ENCODE measurements at places on chromosomes 1 and 21.

DNA sequence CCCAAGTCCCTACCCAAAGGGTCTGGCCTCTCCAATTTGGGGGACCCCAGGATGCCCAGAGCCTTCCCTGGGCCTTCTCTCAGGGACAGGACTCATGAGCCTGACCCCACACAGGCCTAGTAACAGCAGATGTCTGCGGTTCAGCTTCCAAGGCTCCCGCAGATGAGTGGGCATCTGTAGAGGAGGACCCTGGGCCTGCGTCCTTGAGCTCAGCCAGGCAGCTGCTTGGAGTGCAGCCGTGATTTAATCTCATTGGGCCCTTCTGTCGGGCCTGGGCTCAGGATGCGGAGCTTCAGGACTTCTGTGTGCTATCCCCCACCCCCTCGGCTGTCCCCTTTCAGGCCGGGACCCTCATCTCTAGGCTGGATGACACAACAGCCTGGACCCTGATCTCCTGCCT lies 35.4 kb downstream of the IGSF21 start:
- DNase-seq = no peak

DNA sequence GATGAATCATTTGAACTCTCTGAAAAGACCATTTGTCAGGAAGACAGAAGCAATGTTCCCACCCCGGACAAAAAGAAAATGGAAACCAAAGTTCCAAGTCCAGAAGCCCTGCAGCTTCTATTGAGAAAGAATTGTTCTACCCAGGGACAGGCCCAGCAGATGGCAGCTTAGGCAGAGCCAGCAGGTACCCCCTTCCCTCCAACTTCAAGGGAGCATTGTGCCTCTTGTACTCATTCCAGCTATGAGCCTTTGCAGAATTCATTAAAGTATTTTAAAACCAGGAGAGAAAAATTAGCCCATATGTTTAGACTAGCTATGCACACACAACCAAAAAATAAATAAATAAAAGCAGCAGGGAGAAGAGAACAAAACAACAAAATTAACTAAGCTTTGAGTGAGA lies 85.2 kb upstream of the KCND3 start:
- no peak for DNase-seq

- DNase-seq = no peak
Measured at GRCh38 chr1:153963850-153964331, 554 bp upstream of the SLC39A1 start.

DNA sequence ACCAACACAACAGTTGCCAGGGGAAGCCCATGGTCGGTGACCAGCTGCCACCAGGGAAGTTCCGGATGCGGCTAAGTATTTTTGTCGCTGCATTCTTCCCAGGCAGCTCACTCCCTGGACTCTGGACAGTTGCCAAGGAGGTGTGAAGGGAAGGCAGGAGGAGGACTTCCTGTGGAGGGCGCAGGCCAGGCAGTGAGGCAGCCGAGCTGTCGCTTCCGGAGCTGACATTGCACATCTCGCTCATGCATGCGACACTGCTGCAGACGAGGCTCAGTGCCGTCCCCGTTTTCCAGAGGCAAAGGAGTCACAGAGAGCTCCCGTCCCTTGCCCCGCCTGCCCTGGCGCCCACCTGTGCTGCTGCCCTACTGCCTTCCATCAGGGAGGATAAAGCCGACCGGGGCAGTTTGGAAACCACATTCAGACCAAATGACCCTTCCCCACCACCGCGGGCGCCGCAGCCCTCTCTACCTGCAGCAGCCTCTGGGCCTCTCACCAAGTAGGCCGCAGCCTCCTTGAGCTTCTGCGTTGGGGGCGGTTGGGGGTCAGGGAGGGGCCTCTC lies 81.4 kb downstream of the NENF start:
- DNase-seq = peak; percentile 12

GRCh38 chr1:226309398-226310244 lies 657 bp upstream of the LIN9 start:
- DNase-seq = no peak

DNA sequence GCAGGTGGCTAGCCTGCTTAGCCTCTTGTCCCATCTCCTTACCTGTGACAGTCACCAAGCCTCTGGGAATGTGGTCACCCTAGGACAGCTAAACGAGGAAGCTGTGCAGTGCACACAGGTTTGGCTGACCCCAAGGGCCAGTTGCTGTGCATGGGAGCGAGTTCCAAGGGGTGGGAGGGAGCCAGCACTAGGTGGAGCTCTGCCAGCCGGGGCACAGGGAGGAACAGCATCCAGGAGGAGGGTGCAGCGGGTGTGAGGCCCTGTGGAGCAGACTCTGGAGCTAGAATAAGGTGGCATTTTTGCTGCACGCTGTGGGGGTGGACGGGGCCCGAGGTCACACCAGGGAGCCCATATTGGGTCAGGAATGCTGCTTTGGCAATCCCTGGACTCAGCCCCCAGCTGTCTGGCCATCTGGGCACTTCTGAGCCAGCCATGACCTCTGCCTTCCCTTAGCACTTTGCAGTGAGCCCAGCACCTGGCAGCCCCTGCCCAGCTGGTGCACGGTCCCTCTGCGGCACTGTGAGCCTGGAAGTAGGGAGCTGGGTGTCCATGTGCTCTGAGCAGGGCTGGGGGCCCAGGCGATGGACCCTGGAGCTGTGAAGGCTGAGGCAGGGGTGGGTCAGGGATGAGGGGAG lies 8.7 kb downstream of the PDXK start:
- DNase-seq = no peak

GRCh38 chr1:203656796-203657747 lies 30.4 kb downstream of the ATP2B4 start:
- no peak for DNase-seq

DNA sequence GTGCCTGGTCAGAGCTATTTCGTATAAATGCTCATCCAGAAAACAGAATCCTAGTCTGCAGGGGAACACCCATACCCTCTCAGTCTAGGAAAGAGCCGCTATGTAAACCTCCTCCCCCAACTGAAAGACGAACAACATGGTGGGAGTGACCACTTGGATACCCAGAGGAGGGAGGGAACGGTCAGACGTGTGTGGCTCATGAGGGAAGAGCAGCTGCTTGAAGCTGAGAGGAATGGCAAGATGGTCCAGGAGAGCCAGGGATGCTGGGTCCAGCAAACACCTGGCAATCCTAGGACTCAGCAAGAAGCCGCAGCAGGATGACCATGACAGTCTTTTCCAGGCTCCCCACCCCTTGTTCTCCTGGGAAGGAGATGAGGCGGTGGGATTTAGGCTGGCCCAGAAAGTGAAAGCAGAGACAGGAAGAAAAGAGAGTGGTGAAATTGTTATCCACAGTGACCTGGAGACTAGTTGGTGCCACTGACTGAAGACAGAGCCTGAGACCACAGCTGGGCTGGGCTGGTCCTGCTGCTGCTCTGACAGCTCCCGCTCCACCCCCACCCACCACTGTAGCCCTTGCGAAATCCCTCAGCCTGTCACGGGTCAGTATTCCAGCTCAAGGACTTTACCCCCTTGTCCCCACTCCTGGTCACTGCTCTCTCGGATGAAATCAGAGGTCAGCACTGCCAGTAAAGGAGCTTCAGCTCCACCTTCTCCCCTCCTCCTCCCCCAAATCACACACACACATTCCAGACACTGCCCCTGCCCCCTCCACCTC lies 3.6 kb downstream of the CERS2 start:
- no peak for DNase-seq

GRCh38 chr1:29129916-29130315 lies 6.2 kb upstream of the TMEM200B start:
- no peak for DNase-seq

GRCh38 chr1:30672661-30673060 lies 50.7 kb downstream of the MATN1 start:
- no peak for DNase-seq

DNA sequence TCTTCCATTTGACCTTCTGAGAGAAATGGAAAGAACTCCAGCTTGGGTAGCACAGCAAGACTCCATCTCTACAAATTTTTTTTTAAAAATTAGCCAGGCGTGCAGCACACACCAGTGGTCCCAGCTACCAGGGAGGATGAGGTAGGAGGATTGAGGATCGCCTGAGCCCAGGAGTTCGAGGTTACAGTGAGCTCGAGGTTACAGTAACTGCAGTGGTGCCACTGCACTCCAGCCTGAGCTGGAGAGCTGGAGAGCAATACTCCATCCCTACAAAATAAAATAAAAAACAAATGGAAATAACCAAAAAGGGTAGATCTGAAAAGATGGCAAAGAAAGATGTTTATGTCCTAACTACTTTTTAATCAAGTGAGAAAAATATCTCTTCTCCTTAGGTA lies 14.5 kb downstream of the POGZ start:
- no peak for DNase-seq

DNA sequence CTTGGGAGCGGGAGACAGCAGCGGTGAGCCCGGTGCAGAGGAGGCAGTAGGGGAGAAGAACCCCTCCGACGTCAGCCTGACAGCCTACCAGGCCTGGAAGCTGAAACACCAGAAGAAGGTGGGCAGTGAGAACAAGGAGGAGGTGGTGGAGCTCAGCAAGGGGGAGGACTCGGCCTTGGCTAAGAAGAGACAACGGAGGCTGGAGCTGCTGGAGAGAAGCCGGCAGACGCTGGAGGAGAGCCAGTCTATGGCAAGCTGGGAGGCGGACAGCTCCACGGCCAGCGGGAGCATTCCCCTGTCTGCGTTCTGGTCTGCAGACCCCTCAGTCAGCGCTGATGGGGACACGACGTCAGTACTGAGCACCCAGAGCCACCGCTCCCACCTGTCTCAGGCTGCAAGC lies 32.9 kb downstream of the STYXL2 start:
- DNase-seq = no peak

Measured in NCI-H1417 treated with DMSO at 0.1 percent for 48 hours (cell line).